ENCODE measurements at places on chromosomes 5 and 9.

DNA sequence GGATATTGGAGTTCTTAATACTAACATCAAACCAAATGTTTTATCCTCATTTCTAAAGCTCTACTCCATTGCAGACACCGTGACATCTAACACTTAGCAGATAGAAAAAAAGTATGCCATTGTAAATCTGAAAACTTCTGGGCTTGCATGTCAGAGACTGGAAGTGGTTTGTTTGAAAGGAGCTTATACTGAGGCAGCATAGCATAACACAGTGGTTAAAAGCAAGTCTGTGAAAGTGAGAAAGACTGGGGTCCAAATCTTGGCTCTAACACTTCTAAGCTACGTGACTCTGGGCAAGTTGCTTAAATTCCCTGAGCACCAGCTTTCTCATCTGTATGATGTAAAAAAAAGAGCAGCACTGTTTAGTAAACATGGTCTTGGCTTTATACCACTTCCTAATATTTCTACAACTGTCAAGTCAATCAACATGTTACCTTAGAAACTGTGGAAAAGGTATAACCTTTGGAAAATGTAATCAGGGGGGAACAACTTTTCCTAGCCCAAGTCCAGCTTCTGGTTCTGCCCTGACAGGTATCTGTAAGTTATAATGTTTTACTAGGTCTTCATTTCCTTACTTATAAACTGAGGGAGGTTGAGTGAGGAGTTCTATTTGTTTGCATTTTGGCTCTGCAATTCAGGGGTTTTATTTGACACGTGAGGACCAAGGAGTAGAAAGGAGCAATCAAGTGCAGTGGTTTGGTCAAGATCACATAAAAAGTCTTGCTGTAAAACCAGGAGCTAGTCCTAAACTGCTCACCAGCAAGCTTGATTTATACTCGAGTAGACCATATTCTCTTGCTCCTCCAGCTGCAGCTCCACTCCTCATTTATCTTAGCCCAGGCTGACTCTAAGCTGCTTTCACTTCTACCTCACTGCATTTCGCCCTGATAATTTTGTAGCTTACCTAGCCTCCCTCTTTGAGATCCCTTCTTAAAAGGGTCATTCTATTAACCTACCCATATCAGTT is 541.0 kb downstream of the RAB3C start:
- DNase-seq, result no peak

DNA sequence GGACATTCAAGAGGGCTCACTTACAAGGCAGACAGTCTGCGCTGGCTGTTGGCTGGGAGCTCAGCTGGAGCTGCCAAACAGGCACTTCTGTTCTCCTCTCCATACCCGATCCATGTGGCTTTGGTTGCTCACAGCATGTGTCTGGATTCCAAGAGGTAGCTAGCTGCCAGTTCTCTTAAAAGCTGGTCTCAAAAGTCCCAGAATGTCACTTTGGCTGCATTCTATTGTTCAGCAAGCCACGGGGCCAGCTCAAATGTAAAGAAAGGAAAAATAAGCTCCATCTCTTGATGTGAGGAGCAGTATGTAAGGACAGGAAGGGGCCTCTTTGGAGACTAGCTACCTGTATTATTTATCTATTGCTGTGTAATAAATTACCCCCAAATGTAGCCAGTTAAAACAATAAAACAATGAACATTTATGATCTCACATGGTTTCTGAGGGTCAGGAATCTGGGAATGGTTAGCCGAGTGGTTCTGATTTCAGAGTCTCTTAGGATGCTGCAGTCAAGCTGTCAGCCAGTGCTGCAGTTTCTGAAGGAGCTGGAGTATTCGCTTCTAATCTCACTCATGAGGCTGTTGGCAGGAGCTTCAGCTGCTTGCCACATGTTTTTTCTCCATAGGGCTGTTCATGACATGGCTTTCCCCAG is 112.7 kb upstream of the CLINT1 start:
- DNase-seq, result no peak

- no peak for DNase-seq
Observed at GRCh38 chr5:176986280-176986679, 20.3 kb downstream of the UIMC1 start.

DNA sequence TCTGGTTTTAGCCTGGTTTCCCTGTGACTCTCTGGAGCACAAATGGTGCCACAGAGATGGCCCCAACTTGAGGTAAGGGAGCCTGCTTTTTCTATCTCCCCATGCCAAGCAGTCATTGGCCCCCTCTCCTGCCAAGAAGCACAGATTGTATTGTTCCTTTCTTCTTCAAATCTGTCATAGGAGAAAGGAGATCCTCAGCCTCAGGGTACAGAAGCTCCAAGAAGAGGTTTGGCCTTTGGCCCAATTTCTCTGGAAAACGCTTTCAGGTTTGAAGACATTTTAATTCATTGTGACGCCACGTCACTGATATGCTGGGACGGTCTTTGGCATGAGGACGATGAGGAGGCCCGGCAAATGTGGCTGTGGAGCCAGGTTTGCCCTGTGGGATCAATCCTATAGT is 29.2 kb upstream of the PANK3 start:
- peak; percentile 22 for DNase-seq

- DNase-seq, result no peak
Observed at GRCh38 chr5:132774406-132774805, 2.6 kb downstream of the SEPTIN8 start.

GRCh38 chr9:33476503-33476902 is 2.8 kb upstream of the NOL6 start:
- no peak for DNase-seq

DNA sequence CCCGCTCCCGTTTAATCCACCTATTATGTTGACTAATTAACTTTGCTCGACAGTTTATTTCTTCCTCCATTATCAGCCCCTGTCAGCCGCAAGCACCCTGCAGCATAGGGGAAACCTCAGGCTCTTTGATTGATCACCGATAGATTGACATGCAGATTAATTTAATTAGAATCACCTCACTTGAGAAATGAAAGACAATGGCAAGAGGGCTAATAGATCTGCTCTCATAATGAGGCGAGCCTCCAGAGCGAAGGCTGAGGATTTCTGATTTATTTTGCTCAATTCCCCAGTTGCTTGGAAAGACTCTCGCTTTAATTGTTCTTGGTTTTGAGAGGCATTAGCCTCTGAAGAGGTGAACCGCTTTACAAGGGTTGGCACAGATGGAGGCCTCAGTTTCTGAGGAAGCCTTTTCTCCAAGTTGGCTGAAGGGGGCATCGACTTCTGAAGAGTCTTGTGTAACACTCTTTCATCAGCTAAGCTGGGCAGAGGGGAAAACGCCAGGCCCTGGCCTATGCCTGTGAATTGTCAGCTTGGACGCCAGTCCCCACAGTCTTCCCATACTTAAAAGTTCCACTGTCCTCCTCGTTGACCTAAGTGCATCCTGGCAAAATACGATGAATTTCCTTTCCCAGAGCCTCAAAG is 275.4 kb downstream of the EBF1 start:
- DNase-seq, result no peak

- peak; percentile 60 for DNase-seq
Observed at GRCh38 chr9:77020413-77021290, 1.2 kb downstream of the FOXB2 start.

DNA sequence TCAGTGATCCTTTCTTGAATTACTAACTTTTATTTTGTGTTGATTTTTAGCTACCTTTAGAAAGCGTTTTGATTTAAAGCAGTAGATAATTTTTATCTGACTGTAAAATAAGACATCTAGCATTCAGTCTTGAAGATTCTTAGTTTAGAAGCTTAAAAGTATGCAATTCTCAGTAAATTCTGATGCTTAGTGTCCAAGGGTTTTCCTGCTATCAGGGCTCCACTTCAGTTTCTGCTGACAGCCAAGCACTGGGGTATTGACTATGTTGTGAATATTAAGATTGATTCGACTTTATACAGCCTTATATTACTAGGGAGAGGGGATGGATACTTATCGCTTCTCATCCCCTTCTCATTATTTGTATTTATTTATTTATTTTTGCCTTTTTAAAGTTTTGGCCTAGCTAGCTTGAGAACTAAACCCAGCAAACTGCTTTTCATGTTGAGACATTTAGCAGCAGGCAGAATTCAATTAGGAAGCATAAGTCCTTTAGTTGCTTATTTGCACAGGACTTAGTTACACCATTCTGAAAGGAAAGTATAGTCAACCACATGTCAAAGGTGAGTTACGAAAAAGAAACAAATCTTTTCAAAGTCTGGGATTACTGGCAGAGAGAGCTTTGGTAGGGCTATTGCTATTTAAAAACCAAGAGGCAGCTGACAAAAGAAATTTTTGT is 2.9 kb downstream of the PBX3 start:
- no peak for DNase-seq

GRCh38 chr5:67010684-67011409 is 185.8 kb downstream of the CD180 start:
- DNase-seq, result peak; percentile 75

DNA sequence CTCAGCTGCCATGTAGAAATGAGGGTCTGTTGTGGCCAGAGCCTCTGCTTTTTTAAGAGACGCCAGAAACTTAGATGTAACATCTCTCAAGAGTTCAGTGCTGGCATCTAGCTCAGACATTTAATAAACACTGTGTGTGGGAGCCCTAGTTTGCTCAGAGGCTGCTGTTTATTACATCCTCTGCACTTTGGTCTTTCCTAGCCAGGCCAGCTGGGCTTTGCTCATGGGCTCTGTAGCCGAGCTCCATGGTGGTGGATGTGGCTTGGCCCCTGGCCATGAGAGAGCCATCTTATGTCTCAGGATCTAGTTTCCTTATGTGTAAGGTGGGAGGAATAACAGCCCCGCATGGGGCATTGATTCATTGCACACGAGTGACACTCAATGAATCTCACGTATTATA is 30.0 kb downstream of the ARHGEF37 start:
- no peak for DNase-seq

- DNase-seq, result no peak
Observed at GRCh38 chr9:78280982-78281668, 15.8 kb upstream of the PSAT1 start.

GRCh38 chr5:1481266-1481958 is 36.2 kb upstream of the SLC6A3 start:
- DNase-seq, result no peak

- DNase-seq, result no peak
Observed at GRCh38 chr5:12357626-12358025, 453.4 kb upstream of the CTNND2 start.

GRCh38 chr5:179224741-179225140 is 120.5 kb downstream of the ADAMTS2 start:
- DNase-seq, result peak; percentile 32

Data from islet precursor cell (in vitro differentiated cells).